ENCODE measurements at places on chromosomes 12 and 14.

GRCh38 chr14:99231161-99231849 is 40.7 kb downstream of the BCL11B start:
- no peak for DNase-seq

GRCh38 chr12:6084261-6084968 is 40.1 kb downstream of the VWF start:
- DNase-seq = no peak

DNA sequence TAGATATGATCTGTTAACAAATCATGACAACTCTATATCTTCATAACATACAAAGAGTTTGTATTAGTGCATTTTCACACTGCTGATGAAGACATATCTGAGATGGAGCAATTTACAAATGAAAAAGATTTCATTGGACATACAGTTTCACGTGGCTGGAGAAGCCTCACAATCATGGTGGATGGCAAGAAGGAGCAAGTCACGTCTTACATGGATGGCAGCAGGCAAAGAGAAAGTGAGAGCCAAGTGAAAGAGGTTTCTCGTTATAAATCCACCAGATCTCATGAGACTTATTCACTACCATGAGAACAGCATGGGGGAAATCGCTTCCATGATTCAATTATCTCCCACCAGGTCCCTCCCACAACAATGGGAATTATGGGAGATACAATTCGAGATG is 157.6 kb downstream of the DUSP6 start:
- peak; percentile 27 for DNase-seq

GRCh38 chr12:69090722-69091121 is 148.6 kb upstream of the CPSF6 start:
- no peak for DNase-seq

DNA sequence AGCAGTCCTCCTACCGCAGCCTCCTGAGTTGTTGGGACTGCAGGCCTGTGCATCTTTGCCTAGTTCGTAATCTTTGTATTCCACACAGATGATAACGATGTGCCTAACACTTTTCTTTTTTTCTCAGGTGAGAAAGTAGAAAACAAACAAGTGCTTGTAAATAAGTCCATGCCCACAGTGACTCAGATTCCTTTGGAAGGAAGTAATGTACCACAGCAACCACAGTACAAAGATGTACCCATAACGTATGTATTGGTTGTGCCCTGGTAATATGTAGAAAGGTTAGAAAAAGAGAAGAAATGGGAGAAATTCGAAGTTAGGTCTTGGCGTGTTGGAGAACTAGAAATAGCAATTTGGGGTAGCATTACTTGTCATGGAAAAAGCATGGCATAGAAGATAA is 101.6 kb downstream of the POLR3B start:
- DNase-seq = no peak

GRCh38 chr12:69866698-69867097 is 41.7 kb downstream of the MYRFL start:
- DNase-seq = no peak

- peak; percentile 50 for DNase-seq
Measured at GRCh38 chr14:75442642-75443041, 14.8 kb downstream of the JDP2 start.

- DNase-seq = no peak
Measured at GRCh38 chr12:13195785-13196129, 769 bp upstream of the EMP1 start.

DNA sequence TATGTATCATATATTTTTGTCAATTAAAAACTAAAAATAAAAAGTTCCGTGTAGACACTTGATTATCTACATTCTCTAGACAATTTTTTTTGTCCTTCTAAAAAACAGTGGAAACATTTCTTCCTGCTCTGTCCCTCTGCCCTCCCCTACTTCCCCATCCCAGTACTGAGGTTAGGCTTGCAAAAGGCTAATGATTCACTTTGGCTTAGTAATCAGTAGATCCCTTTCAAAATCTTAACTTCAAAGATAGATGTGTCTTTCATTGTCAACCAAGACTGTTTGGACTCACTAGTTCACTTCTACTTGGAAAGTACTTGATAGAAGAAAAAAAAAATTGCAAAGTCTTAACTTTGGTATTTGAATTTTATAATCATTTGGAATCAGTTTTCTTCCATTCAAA is 3.8 kb downstream of the SETD3 start:
- peak; percentile 41 for DNase-seq

DNA sequence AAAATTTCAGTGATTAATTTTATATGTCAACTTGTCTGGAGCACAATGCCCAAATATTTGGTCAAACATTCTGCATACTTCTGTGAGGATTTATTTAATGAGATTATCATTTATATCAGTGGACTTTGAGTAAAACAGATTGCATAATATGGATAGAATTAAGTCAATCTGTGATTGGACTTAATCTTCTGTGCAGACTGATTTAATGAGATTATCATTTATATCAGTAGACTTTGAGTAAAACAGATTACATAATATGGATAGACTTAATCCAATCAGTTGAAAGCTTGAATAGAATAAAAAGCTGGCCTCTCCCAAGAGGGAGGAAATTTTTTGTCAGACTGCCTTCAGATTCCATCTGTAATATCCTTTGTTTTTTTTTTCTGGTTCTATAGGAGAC is 1413.2 kb downstream of the LRFN5 start:
- no peak for DNase-seq

DNA sequence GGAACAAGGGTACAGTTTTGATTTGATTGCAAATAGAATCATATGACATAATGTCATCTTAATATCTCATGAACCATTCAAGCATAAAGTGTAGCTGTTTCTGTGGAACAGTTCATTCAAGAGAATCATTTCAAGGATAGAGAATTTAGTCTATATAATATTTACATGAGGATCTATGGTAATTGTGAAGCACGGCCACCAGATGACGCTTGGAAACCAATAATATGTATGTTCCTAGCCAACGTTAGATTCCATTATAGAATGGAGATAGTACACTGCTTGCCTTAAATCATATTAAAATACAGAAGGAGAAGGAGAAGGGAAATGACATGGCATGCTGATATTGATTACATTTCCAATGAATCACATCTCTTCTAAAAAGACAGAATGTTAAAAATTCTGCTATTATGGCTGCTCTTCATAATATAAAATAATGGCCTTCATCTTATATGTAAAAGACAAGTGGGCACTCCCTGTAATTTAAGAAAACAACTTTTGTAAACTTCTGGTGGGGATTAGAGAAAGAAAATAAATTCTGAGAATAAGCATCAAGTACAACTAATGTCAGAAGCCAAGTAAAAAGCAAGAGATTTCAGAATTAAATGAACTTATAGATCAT is 351.0 kb downstream of the NAV3 start:
- DNase-seq = peak; percentile 57

All from hematopoietic multipotent progenitor cell treated with erythropoietin and hydrocortisone succinate and interleukin-3 and kit ligand, for 4 days (in vitro differentiated cells).